ENCODE measurements at places on chromosomes 6 and 20.

DNA sequence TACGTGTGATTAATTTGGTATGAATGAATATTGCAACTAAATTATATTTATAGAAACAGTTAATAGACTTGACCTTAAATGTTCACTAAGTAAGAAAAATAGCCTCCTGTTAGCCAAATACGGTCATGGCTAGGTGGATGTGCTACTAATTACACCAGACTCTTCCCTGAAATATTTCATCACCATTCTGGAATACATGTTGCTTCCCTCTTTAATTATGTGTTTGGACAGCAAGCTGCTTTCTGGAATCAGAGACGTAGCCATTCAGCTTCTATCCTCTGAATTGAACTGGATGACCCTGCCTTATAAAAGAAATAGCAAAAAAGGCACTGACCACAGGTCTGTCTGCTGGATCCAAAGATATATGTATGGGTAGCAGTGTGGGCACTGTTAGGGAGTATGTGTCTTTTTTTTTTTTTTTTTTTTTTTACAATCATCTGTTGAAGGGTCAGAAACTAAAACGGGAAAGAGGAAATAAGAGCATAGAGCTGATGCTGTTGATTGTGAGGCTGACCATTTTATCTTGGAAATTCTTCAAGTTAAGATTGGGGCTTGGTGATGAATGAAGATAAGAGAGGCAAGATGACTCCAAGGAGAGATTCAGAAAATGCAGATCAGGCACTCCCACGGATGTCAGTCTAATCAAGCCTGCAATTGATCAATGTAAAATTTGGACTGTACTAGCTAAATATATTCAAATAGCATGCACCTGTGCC, 283.2 kb upstream of the HSF2 start:
- no peak for DNase-seq

- no peak for DNase-seq
Measured at GRCh38 chr6:22621028-22621427, 51.7 kb downstream of the HDGFL1 start.

DNA sequence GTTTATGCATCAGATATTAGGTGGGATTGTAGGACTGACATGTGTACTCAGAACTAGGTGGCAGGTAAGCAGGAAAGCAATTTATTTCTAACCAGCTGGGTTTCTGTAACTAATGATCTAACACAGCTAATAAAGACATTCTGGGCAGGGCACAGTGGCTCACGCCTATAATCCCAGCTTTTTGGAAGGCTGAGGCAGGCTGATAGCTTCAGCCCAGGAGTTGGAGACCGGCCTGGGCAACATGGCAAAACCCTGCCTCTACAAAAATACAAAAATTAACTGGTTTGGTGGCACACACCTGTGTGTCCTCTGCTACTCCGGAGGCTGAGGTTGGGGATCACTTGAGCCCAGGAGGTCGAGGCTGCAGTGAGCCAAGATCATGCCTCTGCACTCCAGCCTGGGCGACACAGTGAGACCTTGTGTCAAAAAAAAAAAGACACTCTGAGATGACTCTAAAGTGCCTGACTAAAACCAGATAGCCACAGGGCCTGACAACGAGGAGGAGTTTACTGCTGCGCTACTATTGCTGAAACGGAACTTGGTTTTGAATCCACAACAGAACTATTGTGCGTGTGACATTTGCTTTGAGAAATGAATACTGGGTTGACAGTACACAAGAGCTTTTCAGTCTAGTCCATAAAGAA, 29.2 kb upstream of the CEP85L start:
- DNase-seq = no peak

DNA sequence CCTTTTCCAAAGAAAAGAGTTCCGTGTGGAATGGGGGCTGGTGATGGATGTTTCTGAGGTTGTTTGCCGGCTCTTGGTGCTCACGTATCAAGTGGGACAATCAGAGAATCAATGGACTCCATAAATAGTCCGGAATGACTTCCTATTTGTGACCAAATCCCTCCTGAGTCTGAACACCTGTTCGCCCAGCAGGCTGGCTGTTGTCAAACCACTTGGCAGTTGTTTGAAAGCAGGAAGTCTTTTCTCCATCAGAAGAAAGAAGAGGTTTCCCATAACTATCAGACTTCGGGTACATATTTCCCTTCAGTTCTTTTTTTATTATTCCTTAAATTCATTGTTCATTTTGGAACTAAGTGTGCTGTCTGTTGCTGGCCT, 154.7 kb upstream of the RIN2 start:
- no peak for DNase-seq

GRCh38 chr20:45949542-45950329, 15.3 kb downstream of the PCIF1 start:
- DNase-seq = no peak

- no peak for DNase-seq
Measured at GRCh38 chr6:138499303-138500018, at the start of gene NHSL1. TSS of gene NHSL1 (minus strand) at chr6:138499494. CDS start at chr6:138499290, 204 bp downstream.

Measured in AG09309 (cell line).